ENCODE measurements at places on chromosomes 1 and 21.
A peak's percentile ranks its signal among the peaks of the same experiment; 100 is the strongest.

DNA sequence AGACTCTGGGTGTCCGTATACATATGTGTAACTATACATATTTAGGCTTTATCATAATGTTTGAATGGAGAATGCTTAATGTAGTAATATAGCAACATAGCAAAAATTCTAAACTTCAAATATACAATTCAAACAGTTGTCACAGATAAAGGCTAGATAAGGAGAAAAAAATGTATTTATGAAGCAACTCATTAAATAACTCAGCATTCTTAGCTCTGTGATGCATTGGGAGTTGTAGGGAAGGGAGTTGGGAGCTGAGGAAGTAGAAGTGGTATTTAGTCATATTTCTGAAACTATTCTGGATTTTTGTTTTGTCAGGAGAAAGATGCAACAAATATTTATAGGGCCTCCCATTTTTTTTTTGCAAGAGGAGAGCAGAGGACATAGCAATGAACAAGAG lies 197.8 kb downstream of the PBX1 start:
- DNase-seq = no peak

DNA sequence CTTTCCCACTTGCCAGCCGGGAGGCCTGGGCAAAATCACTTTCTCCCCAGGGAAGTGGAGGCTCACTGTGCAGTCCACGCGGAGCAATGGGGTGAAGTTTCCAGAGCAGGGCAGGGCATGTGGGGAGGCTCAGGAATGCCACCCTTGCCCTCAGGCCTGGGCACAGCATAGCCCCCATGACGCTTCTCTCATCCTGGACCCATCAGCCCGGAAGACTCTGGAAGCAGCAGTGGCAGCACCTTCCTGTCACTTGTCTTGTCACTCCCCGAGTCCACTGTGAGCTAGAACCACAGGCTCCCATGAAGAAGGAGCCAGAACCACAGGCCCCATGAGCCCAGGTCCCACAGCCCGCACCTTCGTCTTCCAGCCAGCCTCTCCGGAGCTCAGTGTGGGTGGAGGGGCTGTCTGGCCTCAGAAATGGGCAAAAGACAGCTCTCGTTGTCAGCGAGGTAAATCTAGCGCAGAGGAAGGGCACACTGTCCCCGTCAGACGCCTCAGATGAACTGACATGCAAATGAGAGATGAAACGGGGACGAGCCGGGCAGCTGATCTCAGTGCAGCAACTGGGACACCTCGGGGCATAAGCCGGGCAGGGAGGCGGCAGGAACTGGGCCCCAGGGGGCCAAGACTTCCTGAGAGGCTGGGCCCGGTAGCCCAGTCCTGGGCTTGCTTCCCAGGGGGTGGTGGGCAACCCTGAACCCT lies 6.1 kb downstream of the PDE9A start:
- DNase-seq = no peak

GRCh38 chr1:62436039-62436465 lies 797 bp upstream of the USP1 start:
- DNase-seq = peak; percentile 99

- peak; percentile 83 for DNase-seq
Measured at GRCh38 chr1:24535021-24535424, 20.9 kb upstream of the NCMAP start.

- DNase-seq = no peak
Measured at GRCh38 chr1:111515291-111516004, 12.0 kb upstream of the ADORA3 start.

- DNase-seq = no peak
Measured at GRCh38 chr1:94335447-94335846, 82.7 kb upstream of the ABCD3 start.

DNA sequence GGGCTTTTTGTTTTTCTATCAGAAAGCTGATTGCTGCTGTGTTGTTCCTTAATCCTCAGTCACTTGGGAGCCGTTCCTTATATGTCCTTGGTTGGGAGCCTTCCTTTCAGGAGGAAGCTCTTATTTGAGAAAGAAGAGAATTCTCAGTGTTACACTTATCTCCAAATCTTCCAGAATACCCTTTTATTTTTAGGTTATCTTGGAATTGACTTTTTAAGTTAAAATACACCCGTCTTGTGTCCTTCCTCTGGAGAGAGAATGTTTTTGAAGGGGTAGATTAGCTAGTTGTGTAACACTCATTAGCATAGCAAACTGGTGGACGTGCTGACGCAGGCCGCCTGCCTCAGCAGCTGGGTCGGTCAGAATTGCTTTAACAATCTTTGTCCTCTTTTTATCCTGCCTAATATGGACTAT lies 42.1 kb downstream of the LRRC8B start:
- DNase-seq = no peak

GRCh38 chr1:219071209-219071608 lies 102.5 kb upstream of the LYPLAL1 start:
- no peak for DNase-seq

DNA sequence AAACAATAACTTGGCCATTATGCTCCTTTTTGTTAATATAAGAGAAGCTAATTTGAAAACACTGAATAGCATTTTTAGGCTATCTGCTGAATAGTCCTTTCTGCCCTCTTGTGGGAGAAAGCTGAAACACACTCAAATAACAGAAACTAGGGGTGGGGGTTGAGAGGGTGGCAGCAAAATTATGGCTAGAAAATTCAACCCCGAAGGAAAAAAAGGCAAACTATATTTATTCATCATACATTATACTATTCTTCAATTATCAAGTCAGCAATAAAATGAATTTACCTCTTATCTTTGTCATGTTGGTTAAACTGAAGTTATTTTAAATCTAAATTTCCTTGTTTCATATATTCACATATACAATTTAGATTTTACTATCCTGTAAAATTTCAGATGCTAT lies 255.9 kb downstream of the FAF1 start:
- DNase-seq = peak; percentile 37

GRCh38 chr21:36079010-36079649 lies 9.3 kb downstream of the CBR1 start:
- peak; percentile 41 for DNase-seq

DNA sequence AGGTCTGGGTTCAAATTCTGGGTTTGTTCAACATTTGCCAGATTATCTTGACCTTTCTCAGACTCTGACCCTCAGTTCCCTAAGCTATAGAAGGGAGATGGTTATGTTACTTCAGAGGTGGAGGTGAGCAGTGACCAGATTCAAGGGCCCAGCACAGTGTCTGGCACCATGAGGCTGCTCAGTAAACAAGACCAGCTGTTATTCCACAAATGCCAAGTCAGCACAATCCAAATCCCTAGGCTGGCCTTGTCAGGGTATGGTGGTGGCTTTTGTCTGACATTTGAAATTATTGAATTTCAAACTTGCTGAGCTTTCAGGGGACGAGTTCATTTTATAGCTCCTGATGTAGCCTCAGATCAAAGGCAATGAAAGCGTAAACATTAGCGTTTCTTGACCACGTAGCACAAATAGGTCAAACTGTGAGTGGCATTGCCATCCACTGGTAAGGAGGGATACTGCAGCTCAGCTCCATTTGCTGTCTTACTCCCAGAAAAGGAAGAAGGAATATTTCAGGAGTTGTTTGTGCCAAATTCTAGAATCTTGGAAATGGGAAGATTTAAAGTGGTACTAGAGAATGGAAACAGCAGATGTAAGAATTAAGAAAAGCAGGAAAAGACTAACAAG lies 94.3 kb upstream of the EDN2 start:
- no peak for DNase-seq

GRCh38 chr21:27589781-27590180 lies 622.9 kb upstream of the ADAMTS5 start:
- no peak for DNase-seq

DNA sequence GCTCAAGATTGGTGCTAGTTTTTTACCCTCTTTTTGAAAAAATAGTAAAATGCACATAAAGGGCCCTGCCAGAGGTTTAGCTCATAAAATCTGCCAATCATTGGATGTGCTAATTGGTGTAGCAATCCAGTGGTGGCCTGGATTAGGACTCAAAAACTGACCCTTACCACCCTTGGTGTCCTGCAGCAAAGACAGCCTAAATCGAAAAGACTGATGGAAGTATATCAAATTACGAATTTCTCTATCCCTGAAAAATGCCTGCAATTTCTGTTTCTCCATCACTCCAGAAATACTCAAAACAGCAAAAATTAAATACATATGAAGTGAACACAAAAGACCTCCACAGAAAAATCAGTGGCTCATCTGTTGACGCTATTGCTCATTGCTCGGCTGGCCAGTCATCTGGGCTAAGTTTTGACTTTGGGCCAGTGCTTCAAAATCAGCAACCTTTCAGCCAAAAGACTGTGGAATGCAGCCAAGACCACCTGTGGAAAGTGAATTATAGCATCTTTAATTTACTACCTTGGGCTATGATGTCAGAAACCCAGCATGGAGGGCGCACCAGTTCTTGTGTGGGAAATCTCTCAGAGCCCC lies 30.0 kb downstream of the WLS start:
- DNase-seq = no peak

DNA sequence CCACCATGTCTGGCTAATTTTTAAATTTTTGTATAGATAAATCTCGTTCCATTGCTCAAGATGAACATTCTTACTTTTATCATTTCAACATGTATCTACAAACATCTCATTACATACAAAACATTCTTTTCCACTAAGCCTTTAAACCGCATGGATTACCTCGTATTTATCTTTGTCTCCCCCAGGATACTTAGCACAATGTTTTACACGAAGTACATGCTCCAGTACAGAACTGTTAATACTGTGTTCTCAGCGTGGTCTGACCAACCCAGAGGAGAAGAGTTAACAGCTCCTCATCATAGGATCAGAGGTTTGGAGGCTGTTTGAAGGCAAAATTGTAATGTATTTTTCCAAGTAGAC lies 7.4 kb downstream of the PIK3C2B start:
- no peak for DNase-seq

GRCh38 chr1:26536521-26536920 lies 7.0 kb downstream of the RPS6KA1 start:
- DNase-seq = no peak

DNA sequence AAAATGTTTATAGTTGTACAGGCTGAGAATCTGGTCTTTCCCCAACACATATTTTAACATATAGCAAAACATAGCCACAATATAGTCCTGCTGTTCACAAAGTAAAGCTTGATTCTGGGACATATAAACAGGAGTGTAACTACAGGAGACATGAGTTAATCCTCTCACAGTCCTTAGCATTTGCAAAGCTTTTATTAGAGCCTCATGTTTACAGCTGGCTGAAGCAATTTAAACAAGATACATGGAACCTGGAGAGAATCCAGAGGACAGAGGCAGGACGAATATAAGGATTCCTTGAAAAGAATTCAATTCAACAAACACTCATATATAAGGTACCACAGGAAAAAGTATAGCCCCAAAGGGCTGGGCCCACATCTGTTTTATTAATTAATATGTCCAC lies 163.4 kb downstream of the ADGRL4 start:
- no peak for DNase-seq

GRCh38 chr21:33374450-33375096 lies 28.6 kb upstream of the IFNGR2 start:
- peak; percentile 73 for DNase-seq

DNA sequence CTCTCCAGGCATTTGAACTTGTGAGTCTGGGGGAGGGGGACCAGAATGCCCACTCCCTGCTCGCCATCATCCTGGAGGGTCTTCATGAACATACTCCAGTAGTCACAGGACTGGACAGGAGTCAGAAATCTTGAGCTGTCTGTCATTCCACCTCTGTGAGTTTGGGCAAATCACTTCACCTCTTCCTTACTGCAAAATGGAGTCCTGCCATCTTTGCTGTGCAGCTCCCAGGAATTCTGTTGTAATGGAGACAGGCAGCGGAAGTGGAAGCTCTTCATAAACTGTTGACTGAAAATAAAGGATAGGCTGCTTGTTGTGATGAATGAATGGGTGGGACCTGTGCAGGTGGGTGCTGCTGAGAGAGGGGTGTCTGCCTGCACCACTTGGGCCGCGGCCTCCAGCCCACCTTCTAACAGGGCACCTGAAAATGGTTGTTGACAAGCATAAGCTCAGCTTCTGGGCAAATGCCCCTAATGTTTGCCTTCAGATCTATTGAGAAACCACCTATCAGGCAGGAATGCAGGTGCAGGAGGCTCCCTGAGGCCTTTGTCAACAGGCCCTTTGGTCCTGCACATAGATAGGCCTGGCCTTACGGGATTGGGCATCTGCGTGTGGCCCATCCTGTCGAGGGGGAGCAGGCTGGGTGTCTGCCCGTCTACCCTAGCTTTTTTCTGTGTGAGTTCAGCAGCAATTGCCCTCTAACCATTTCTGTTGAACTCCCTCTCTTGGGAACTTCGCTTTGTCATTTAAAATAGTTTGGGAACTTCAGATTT lies 321.0 kb downstream of the RPS6KC1 start:
- no peak for DNase-seq

- DNase-seq = no peak
Measured at GRCh38 chr1:167707942-167708341, 13.8 kb upstream of the MPZL1 start.

Measured in CD4-positive, alpha-beta T cell treated with Interleukin-10 for 1 hour (primary cell).